ENCODE measurements at places on chromosomes 1 and 21.

GRCh38 chr1:42420911-42421585 lies 34.8 kb downstream of the ZMYND12 start:
- no peak for DNase-seq

GRCh38 chr1:10905841-10906655 lies 106.4 kb upstream of the TARDBP start:
- no peak for DNase-seq

DNA sequence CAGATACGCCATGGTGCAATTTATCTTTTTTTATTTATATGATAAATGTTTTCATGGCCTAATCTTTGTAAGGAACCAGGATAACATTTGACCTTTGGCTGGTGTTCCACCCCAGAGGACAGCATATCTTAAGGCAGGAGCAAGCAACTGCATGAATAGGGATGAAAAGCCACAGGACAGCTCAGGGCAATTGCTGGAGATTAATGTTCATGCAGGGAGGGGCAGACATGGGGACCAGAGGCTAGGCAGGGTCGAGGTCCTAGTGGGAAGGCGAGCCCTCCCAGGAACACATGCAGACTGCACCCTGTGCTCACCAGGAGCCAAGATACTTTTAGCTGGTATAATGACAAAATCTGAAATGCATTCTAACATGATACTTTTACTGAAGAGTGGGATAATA lies 74.4 kb upstream of the HAO2 start:
- no peak for DNase-seq

DNA sequence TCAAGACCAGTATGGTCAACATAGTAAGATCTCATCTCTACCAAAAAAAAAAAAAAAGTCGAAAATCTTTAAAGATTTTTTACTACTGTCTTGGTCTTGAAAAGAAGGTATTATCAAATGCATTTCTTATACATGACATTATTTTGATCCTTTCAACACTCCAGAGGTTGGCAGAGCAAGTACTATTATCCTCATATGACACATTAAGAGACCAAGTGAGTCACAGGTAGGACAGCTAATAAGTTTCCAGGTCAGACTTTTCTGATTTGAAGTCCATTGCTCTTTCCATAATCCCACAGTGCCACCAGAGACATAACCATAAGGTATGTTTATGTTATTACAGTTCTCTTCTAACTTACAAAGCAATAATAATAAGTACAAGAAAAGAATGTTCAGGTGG lies 15.2 kb downstream of the DBT start:
- no peak for DNase-seq

- DNase-seq = no peak
Observed at GRCh38 chr21:43280949-43281633, 112.3 kb downstream of the CRYAA start.

- no peak for DNase-seq
Observed at GRCh38 chr1:61135291-61135690, 52.9 kb downstream of the NFIA start.

DNA sequence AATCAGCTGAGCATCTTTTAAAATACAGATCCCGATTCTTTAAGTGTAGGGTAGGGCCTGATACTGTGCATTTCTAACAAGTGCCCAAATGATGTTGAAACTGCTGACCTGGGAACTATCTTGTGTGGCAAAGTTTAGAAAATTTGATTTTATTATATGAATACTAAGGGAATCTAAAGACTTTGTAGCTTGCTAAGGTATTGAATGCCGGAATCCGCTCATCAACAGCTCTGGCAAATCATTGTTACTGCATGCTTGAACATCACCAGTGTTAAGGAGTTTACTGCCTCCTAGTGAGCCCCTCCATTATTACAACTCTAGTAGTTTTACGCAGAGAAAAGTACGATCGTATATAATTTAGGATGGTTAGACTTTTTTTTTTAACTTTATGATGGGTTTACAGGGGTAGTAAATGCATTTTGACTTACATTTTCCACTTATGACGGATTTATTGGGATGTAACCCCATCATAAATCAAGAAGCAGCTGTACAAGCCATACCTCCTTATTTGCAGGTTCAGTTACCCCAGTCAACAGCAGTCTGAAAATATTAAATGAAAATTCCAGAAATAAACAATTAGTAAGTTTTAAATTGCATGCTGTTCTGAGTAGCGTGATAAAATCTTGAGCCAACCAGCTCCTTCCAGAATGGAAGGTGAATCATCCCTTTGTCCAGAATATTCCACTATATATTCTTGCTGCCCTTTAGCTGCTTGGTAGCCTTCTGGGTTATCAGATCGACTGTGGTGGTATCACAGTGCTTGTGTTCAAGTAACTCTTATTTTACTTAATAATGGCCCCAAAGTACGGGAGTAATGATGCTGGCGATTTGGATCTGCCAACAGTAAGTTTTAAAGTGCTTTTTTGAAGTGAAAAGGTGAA lies 892 bp downstream of the TYW3 start:
- DNase-seq = no peak

- DNase-seq = no peak
Observed at GRCh38 chr1:198496216-198497143, 44.0 kb downstream of the ATP6V1G3 start.

GRCh38 chr1:54743416-54744226 lies 20.7 kb downstream of the PARS2 start:
- no peak for DNase-seq

DNA sequence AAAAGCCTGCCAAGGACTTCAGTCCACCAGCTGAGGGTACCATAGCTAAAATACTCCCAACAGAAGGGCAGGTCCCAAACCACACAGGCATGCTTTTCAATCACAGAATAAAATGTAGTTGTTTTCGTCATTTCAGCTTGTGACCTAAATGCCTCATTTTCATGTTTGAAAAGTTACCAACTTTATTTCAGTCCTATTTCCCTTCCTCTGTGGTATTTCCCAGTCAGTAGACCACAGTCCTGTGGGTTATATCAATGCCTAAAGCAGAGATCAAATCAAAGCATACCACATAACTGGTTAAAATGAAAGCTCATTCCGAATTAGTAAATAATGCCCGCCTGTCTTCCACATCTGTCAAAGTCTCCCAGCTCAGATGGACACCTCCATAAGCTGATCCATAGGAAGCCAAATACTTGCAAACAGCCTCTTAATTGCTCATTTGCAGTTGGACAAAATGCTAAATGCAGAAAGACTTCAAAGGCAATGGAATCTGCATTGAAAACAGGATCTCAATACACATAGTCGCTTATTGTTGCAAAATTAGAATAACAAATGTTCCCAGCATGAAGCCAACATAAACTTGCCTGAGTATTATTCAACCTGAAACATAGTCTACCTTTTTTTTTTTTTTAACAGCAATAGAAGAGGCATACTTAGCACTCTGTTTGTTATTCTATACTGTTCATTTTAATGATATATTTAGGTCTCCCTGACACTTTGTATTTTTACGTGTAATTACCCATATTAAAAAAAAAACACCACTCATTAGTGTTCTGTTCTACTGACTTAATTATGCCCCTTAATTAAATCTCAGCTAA lies 53.9 kb downstream of the NR5A2 start:
- DNase-seq = no peak

DNA sequence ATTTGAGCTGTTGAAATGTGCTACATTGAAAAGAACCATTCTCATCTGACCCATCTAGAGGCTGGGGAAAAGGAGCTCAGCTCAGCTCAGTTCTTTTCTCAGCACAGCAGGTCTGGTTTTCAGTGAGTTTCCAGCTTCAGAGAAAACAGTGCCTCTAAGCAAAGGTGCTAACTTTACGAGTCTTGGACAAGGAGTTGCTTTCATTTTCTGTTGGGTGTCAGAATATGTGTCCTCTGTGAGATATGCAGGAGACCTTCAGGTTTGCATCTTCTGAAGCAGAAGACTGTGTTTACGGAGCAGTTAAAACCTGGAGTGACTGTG lies 321.3 kb upstream of the USP24 start:
- no peak for DNase-seq

DNA sequence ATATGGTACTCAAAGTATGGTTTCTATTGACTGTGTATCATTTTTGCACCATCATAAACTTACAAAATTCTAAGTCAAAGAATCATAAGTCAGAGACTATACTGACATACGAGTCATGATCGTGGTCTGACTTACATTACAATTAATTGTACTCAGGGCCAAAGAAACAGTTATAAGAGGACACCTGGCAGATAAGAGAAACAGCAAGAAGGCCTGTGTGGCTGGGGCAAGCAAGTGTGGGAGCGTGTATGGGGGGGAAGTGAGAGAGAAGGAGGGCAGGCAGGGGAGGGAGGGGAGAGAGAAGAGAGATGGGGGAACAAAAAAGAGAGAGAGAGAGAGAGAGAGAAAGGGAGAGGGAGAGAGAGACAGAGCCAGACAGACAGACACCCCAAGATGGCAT lies 70.9 kb downstream of the RERE start:
- no peak for DNase-seq

DNA sequence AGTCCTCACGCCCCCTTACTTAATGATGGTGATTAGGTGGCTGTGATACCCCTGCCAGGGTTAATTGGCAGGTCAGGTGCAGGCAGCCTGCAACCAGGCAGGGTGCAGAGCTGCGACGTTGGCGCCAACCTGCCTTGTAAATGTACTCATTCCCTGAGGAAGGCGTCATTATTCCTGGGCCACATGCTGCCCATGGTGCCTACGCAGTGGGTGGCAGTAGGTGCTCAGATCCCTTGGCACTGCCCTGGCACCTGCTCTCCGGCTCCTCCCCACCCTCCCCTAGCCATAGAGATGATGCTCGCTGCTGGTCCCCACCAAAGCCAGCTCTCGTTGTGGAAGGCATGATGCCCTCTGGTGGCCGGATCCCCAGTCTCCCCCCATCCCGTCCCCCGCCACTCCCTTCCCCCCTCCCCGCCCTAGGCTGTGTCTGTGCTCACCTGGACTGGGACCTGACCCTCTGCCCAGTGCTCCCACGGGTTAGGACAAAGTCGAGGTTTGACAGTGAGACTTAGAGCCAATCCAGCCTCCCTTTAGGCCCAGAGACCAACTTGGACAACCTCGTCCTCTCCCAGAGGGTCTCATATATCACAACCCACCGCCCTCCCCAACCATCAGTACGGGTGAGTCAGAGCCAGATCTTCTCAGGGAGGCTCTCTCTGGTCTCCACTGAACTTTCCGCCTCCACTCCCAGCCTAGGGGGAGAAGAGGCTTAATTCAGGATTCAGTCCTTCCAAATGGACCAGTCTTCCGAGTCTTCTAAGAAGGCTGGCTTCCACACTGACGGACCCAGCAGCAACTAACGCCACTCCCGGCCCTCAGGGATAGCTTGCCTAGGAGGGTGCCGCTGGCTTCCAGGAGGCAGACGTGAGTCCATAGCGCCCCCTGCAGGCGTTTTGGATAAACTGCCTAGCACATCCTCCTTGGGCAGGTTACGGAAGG lies 5.7 kb downstream of the KRTCAP2 start:
- DNase-seq = peak; percentile 79

GRCh38 chr1:45400049-45400448 lies 59.8 kb upstream of the MUTYH start:
- no peak for DNase-seq

- no peak for DNase-seq
Observed at GRCh38 chr1:22534951-22535350, 28.3 kb upstream of the EPHA8 start.
